ENCODE measurements at places on chromosomes 7 and 10.

DNA sequence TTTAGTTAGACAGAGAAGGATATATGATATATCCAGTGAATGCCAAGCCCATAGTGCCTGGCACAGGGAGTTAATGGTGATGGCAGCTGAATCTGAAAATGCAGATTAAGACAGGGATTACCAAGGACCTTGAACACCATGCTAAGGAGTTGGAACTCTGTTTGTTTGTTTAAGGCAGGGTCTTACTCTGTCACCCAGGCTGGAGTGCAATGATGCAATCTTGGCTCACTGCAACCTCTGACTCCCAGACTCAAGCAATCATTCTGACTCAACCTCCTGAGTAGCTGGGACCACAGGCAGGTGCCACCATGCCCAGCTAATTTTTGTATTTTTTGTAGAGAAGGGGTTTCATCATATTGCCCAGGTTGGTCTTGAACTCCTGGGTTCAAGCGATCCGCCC is 1.6 kb downstream of the AKR1D1 start:
- no peaks in the 10 kb centered on the region for H3K36me3 ChIP-seq
- no peak for DNase-seq
- H3K27ac ChIP-seq = no peak overlapping the region

- no peak for DNase-seq
- H3K36me3 ChIP-seq = no peaks in the 10 kb centered on the region
- H3K4me3 ChIP-seq = no peak overlapping the region
- no peaks in the 10 kb centered on the region for H3K4me1 ChIP-seq
- no peak overlapping the region for H3K27ac ChIP-seq
Observed at GRCh38 chr10:9342885-9343570, 1288.5 kb downstream of the GATA3 start.

- no peak for DNase-seq
- no peak overlapping the region for H3K4me3 ChIP-seq
- no peak overlapping the region for H3K27ac ChIP-seq
- peaks cover under 1% of the 10 kb centered on the region for H3K4me1 ChIP-seq
- no peaks in the 10 kb centered on the region for H3K36me3 ChIP-seq
Observed at GRCh38 chr7:140084972-140085371, 22.2 kb upstream of the PARP12 start.

- no peak overlapping the region for H3K4me3 ChIP-seq
- peaks cover 12% of the 10 kb centered on the region for H3K36me3 ChIP-seq
- H3K27me3 ChIP-seq = no peaks in the 10 kb centered on the region
- no peak overlapping the region for H3K27ac ChIP-seq
Observed at GRCh38 chr10:5730766-5731165, 46.1 kb downstream of the TASOR2 start.

DNA sequence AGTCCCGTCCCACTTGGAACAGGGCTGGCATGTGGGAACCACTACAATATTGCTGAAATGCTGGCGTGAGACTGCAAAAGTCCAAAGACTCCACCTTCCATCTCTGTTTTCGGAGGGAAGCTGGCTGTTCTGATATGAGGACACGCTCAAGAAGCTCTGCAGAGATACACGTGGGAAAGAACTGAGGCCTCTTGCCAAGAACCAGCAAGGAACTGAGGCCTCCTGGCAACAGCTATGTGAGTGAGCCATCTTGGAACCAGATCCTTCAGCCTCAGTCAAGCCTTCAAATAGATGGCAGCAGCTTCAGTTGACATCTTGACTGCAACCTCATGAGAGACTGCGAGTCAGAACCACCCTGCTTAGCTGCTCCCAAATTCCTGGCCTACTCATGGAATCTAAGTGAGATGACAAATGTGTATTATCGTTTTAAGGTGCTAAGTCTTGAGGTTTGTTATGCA is 30.8 kb downstream of the SGMS1 start:
- DNase-seq = no peak
- no peaks in the 10 kb centered on the region for H3K27me3 ChIP-seq
- peaks cover 20% of the 10 kb centered on the region for H3K4me1 ChIP-seq
- H3K27ac ChIP-seq = no peak overlapping the region
- H3K4me3 ChIP-seq = no peak overlapping the region
- no peaks in the 10 kb centered on the region for H3K36me3 ChIP-seq

DNA sequence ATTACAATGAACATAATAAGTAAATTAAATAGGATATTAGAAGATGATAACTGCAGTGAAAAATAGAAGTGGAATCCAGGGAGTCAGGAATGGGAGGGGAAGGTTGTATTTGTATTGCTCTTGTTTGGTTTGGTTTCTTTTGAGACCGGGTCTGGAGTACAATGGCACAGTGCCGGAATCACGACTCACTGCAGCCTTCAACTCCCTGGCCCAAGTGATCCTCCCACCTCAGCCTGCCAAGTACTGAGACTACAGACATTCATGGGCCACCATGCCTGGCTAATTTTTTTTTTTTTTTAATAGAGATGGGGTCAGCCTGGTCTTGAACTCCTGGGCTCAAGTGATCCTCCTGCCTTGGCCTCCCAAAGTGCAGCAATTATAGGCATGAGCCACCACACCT is 59.9 kb upstream of the LRRC4 start:
- H3K4me3 ChIP-seq = no peak overlapping the region
- no peak overlapping the region for H3K27ac ChIP-seq
- no peaks in the 10 kb centered on the region for H3K4me1 ChIP-seq
- DNase-seq = no peak
- H3K36me3 ChIP-seq = peaks cover 57% of the 10 kb centered on the region
